ENCODE measurements at places on chromosomes 16 and 17.

DNA sequence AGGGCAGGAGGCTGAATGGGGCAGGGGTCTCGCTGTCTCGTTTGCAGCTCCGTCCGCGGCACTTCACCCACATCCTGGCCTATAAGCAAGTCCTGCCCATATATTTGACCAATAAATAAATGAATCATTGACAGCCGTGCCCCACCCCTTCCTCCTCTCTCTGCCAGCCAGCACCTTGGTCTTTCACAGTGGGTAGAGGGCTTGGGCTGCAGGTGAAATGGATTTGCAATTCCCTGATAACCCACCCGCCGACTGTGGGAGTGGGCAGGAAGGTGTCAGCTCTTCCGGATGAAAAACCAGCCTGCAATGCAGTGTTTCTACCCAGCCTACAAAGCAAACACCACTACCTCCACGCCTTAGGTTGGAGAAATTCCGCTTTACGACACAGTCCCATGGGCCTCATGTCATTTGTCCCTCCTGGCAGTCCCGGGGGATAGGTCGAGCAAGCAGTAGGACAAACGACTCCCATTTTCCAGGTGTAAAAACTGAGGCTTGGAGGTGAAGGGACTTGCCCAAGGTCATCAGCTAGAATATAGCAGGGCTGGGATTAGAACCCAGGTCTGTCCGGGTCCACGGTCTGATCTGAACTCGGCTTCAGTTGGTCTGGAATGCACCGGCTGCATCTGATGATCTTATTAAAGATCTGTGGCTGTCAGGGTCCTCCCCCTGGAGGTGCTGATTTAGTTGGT is 79.0 kb downstream of the ABCC1 start:
- no peak for DNase-seq

GRCh38 chr16:51877686-51878085 is 669.3 kb downstream of the TOX3 start:
- DNase-seq, result no peak

DNA sequence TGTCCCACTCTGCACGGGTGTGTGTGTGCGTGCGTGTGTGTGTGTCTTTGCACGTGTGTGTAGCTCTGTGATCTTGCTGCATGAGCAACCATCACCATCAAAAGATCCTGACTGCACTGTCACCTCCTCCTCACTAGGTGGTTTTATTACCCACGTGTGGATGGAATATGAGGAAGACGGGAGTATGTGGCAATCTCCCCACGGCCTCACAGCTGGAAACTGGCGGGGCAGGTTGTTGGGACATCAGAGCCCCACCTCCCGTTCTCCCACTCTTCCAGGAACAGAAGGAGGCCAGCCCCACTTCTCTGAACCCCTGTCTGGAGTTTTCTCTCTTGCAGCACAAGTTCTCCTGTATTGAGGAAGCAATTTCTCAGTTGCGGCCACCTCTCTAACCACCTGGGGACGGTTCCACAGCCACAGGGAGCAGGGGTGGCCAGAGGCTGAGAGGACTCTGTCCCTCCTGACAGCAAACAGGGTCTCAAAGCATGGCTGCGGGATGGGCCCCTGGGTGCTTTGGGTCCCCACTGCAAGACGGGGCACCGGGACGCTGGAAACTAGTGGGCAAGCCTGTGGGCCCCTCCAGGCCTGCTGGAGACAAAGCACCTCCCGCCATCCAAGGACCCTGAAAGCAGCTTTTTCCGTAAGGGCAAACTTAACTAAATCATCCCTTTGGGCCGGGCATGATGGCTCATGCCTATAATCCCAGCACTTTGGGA is 27.9 kb upstream of the ATP2C2 start:
- no peak for DNase-seq

DNA sequence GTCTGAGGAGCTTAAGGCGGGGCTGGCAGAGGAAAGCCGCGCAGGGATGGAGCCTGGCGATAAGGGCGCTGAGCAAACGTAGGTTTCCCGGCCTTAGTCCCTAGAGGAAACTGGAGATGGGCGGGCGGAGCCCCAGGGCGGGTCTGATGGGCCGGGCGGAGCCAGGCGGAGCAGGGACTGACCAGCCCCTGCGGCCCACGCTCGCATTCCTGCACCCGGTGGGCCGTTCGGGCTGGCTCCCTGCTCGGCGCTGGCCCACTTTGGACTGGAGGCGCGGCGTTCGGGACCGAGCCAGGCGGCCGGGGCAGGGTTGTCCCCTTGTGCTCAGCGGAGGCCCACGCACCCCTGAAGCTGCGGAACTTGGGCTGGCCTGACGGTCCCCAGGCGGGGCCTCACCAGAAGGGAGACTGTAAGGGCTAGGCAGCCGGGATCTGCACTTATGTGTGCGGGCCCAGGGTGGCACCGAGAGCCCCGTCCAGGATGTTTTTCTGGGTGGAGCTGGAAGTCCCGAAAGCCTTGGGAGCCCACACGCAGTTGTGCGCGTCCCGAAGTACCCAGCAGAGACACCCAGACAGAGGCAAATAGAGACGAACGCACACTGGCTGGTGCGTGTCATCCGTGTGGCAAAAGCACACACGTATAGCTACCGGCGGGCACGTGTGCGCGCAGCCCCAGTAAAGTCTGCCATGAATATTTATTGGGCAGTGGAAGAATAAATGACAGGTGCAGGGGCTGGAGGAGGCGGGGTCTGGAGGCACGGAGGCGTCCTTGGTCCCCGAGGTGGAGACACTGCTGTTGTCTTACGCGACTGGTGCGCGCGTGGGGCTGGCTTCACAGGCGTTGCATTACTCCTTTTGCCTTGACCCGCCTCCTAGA is 1.4 kb downstream of the PYDC1 start:
- DNase-seq, result peak; percentile 27

- no peak for DNase-seq
Observed at GRCh38 chr17:80195671-80196529, 24.2 kb downstream of the SGSH start.

GRCh38 chr17:7139400-7139799 is 24.8 kb upstream of the ASGR2 start:
- DNase-seq, result no peak

GRCh38 chr16:57358086-57358420 is 530 bp upstream of the CCL22 start:
- no peak for DNase-seq

- DNase-seq, result no peak
Observed at GRCh38 chr16:69561901-69562300, 3.9 kb upstream of the NFAT5 start.

DNA sequence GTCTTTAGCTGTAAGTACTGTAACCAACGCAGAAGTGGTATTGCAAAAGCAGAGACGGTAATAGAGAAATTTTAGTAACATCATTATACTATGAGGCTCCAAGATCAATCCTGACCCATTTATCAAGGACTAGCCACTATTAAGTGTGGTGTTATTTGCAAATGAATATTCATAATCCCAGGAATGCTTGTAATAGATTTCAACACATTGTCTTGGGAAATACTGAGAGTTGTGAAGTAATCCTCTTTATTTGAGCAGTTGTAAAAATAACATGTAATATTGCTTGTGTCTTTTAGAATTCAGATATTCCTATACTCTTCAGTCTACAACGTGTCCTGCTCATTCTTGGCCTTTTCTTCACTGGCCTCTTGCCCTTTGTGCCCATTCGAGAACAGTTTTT is 46.4 kb downstream of the GDPD1 start:
- DNase-seq, result no peak

GRCh38 chr17:8826808-8827435 is 27.8 kb upstream of the MFSD6L start:
- no peak for DNase-seq

- DNase-seq, result no peak
Observed at GRCh38 chr16:13944816-13945215, 24.9 kb downstream of the ERCC4 start.

GRCh38 chr17:45675012-45675411 is 109.1 kb upstream of the CRHR1 start:
- peak; percentile 72 for DNase-seq

DNA sequence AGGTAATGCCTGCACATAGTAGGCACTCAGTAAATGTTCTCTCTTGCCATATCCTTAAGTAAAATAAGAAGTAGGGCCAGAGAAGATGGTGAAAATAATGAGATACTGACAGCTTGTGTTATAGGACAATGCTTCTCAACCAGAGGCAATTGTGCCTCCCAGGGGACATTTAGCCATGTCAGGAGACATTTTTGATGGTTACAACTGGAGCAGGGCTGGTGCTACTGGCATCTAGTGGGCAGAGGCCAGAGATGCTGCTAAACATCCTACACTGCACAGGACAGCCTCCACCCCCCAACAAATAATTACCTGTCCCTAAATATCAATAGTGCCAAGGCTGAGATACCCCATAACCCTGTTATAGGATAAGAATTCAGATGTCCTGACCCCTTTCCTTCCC is 1.7 kb downstream of the RAD51D start:
- DNase-seq, result no peak

DNA sequence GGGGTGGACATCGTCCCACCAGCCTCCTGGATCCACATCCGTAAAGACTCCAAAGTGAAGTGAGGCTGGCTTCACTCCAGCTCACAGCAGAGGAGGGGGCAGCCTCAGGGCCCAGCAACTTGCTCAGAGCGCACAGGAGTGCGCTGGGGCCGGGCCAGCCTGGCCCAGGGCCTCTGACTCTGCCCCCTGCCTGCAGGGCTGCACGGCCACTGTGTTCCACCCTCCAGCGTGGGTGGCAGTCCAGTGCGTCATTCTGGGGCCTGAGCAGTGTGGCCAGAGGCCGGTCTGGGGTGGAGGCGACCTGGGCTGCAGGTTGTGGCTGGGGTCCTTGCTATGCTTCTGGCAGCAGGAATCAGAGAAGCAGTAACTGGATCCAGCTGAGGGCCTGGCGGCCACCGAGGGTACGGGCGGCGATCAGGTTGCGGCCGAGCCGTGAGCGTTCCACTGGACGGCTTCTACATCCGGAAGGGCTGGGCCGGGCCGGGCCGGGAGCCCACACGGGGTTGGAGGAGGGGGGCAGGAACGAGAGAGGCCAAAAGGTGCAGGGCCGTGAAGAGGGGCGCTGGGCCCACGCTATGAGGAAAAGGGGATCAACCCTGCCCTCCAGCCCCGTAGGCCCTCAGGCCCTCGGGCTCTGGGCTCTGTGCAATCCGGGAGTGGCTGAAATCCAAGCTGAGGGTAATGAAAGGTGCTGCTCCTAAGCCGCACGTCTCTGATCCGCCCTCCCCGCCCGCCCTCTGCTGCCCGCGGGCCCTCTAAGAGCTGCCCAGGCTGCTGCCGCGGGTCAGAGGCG is at the start of gene FSCN2:
Gene FSCN2 (plus strand): TSS at position 787 of the 793 bp plus-strand sequence. CDS start 155 bp downstream, outside the sequence.
- no peak for DNase-seq

GRCh38 chr17:48527547-48527932 is 3.3 kb downstream of the HOXB1 start:
- DNase-seq, result no peak

DNA sequence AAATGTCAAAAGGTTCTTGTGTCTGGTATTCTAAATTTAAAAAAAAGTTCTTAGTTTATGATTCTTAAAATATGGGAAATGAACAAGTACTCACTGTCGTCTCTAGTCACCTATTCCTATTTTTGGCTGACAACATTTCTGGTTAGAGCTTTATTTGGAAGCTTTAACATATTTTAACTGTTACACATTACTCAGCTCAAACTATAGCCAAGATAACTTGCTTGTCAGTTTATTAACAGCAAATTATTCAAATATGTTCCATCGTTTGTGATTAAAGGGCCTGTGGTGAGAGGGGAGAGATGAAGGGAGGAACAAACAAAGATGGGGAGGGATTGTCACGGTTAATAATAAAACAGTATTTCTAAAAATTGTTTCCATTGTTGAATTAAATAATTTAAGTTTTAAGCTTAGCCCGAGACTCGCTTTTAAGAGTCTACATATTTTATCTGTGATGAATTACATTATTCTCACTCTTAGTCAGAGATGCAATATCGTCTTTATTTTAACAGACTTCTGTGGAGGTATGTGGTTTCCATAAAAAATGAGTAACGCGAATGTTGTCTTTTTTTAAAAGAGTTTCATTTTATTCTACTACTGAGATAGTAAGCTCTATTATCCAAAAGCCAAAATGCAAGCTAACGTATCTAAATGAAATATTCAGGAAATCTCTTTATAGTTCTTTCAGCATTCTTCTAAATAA is 321.9 kb upstream of the PMFBP1 start:
- DNase-seq, result no peak

- no peak for DNase-seq
Observed at GRCh38 chr16:73347500-73348375, 299.8 kb upstream of the ZFHX3 start.

- no peak for DNase-seq
Observed at GRCh38 chr17:66611397-66611796, 223.5 kb upstream of the CACNG5 start.

DNA sequence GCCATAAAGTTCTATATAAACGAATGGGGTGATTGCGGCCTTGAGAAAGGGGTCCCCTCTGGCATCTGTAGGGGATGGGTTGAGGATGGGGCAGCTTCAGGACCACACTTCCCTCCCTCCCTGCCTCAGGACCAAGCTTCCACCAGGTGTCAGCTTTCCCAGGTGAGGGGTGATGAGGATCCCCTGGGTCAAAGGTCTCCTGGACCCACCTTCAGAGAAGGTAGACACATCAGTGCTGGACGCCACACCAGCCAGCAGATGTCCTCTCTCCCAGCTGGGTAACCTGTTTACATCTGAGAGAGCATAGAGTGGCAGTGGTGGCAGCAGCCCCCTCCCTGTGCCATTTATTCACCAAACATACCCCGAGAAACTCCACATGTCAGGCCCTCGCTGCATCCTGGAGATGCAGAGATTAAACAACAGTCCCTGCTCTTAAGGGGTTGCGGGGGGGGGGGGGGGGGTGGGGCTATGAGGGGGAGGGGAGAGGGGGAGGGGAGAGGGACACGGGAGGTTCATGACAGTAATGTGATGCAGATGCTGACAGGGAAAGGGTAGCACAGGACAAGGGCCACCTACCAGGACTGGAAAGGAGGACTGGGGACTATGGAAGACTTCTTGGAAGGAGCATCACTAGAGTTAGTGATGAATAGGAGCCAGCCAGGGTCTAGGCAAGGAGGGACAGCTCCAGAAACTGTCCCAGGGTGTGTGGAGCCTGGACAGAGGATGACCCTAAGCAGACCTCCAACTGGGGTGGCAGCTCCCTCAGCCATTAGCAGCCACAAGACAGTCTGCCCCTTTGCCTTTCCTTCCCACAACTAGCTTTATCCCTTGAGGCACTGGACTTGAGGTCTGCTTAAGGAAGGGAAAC is 5.0 kb downstream of the PROCA1 start:
- no peak for DNase-seq

DNA sequence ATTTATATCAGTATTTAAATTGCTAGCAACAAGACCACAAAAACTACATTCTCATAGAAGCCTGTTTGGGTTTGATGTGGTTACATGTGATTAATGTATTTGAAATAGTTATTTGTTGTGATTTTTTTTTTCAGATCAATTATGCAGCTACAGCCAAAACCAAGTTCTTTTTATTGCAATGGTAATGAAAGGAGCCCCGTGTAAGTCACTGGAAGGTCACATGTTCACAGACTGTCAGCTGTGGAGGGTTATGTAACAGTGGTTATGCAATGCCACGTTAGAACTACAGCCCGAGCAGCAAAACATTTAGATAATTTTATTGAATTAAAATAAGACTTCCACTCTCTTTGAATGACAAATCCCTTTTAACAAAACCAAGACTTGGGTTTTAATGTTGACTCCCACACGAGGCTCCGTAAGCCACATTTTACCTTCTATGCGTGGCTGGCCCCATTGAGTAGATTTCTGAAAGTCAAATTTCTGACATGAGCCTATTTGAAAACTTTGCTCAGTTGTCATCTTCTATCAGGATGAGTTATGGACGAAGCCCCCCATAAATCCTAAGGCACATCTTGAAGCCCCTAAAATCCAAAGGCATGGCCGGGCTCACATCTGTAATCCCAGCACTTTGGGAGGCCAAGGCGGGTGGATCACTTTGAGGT is 41.8 kb upstream of the SEC14L1 start:
- DNase-seq, result no peak
